ENCODE measurements at places on chromosomes 7 and 10.

DNA sequence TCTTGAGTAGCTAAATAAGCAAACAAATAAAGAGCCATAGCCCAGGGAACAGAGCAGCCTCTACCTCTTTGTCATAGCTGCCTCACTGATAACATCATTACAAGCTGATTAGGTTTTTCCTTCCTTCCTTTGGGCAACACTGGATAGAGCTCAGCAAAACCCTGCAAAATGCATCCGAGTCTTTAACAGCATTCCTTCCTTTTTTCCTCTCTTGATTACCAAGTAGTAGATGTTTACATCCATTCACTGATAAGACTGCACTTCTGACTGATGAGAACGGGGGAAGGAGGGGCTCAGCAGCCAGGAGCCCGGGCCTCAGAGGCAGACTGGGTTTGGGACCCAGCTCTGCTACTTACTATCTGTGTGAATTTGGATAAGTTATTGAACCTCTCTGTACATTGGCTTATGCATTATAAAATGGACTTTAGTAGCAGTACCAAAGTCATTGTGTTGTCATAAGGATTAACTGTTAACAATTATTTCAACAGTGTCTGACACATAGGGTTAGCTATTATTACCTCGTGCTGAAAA lies 214.2 kb downstream of the ANK3 start:
- DNase-seq, result no peak

- no peak for DNase-seq
Observed at GRCh38 chr7:103130901-103131624, 17.8 kb downstream of the NAPEPLD start.

GRCh38 chr10:87842776-87843497 lies 20.4 kb downstream of the KLLN start:
- DNase-seq, result no peak

DNA sequence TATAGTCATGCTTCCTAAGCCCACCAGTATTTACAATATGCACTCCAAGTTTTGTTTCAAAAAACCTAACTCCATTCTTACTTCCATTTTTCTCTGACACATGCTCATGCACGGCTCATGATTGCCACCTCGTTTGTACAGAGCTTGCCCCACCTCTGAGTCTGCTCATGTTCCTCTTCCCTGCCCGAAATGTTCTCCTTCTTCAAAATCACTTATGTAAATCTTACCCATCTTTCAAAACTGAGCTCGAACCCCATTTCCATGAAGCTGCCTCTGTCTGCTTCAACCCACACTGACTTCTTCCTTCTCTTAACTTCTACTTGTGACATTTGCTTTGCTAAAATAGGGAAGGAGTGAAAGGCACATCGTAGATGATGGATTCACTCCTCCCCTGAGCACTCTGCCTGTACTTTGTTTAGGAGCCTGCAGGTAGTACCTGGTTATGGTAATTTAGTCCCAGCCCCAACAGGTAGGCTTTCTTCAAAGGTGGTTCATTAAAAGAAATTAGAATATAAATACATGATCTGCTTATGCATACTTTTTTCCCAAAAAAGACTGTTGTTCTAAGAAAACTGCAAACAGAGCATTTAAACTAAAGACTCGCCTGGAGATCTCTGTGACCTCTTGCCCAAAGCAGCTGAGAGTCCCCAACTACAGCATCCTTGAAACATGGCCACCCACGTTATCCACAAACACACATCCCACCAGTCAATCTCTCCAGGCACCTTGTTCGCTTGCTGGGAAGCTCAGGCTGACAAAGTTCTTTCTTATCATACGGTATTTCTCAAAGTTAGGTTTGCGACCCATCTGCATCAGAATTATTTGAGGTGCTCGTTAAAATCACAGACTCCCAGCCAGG lies 172.0 kb downstream of the DGKI start:
- DNase-seq, result no peak

DNA sequence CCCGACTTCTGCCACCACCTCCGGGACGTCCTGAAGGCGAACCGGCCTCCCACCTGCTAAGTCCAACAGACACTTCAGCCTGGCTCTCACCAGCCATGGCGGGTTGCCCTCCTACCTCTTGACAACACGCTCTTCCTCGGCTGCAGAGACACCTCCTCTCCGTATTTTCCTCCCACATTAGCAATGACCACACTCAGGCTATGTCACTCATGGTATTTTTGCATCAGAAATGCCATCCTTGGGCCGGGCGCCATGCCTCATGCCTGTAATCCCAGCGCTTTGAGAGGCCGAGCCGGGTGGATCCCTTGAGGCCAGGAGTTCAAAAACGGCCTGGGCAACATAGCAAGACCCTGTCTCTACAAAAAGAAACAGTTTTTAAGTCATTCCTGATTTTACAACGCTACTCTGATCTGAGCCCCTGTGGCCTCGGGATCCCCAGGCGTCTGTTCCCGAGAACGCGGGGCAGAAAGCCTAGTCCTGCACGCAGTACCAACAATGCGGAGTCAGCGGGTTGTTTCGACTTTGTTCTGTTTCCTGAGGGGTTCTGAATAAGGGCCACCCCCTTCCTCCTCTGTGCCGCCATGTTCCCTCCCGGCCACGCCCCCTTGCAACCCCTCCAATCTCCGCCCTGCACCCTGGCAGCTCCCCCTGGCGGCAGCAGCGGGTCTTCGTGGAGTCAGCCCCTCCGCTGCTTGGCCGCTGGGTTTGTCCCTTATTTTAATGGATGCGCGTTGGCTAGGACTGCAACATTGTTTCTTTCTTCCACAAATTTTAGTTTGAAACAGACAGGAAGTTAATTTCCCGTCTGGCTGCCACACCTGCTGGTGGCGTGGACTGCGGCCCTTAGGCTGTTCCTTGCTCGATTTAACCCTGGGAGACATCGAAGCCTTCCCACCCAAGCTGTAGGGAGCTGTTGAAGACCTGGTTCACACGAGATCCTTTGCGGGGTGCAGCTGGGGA lies 9.7 kb upstream of the ZFAND2A start:
- DNase-seq, result peak; percentile 22

DNA sequence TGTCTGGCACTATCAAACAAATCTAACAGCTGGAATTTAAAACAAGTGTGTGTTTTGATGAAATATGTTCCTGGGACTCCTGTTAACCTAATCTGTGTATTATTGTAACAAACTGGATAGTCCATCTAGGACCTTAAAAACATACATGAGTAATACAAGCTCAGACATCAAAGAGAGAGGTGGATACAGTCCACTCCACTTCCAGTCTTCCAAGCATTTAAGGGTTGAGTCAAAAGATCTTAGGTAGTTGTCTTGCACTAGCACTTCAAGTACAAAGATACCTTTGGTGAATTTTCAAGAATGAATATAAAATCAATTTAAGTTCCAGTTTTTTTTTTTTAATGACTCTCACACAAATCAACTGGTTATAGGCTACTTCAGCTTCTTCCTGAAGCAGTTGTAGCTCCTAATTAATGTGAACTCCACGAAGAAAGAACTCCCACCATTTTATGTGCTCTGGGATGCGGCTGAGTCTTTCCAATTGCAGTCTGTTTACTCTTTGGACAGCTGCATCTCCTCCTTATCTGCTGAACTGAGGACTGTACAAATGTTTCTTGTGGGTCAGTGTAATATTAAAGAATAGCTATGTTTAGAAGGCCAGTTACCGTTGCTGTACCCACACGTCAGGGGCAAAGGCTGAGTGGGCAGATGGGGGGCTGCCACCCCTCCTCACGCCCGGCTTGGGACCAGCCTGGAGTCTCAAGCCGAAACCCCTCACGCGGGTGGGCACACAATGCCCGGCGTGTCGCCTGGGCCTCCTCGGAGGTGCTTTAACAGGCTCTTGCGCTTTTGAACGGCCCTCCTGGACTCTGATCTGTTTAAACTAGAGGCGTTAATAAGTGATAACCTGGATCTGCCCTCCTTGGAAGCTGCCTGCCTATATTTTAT lies 2.9 kb upstream of the IGF2BP3 start:
- DNase-seq, result no peak
